ENCODE measurements at places on chromosomes 2 and 18. TPM values are rescaled to one million over a fixed set of nuclear protein-coding genes. Genes with fewer than 3 reads are reported as not detected.

The SLC16A14 gene
- 3.2 TPM for total RNA-seq

The AQP12B gene
- total RNA-seq, result not detected

The GREB1L gene
- 21.6 TPM for total RNA-seq

GRCh38 chr2:160657196-160657595 lies 163.6 kb upstream of the RBMS1 start:
- H3K27me3 ChIP-seq, result no peaks in the 10 kb centered on the region
- no peaks in the 10 kb centered on the region for H3K4me1 ChIP-seq
- no peak overlapping the region for H3K4me3 ChIP-seq
- no peaks in the 10 kb centered on the region for H3K36me3 ChIP-seq
- DNase-seq, result no peak

The BBS5 gene
- 7.7 TPM for total RNA-seq

Measured in prostate gland (tissue), 2 donors.